SHP77 (cell line): ENCODE measurements at places on chromosomes 16 and 17.

GRCh38 chr16:35862242-35862641 is 2402.8 kb downstream of the TP53TG3F start:
- no peak for DNase-seq

- no peak for DNase-seq
These were observed 102.9 kb upstream of the TMEM97 start for GRCh38 chr17:28216052-28216451.

DNA sequence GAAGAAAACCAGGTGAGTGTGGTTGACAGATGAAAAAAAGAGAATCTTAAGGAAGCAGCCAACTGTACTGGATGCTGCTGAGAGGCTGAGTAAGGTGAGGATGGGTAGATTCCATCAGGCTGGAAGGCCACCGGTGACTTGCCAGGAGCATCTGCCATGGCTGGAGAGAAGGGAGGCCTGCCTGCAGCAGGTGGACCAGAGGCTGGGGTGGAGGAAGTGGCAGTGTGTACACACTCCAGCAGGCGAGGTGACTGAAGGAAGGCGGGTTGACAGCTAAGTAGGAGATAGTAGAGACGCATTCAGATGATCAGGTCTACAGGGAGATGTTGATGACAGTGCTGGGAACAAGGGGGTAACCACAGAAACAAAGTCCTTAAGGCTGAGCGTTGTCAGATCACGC is 69.5 kb downstream of the USP43 start:
- DNase-seq: no peak

GRCh38 chr17:3035256-3035967 is 28.0 kb downstream of the OR1D5 start:
- DNase-seq: no peak

- no peak for DNase-seq
These were observed 117.7 kb downstream of the WSCD1 start for GRCh38 chr17:6187836-6188235.

- no peak for DNase-seq
These were observed 37.7 kb upstream of the MEAK7 start for GRCh38 chr16:84541999-84542817.
